ENCODE measurements at places on chromosomes 1 and 21. TPM values are rescaled to one million over a fixed set of nuclear protein-coding genes. Genes with fewer than 3 reads are reported as not detected.

DNA sequence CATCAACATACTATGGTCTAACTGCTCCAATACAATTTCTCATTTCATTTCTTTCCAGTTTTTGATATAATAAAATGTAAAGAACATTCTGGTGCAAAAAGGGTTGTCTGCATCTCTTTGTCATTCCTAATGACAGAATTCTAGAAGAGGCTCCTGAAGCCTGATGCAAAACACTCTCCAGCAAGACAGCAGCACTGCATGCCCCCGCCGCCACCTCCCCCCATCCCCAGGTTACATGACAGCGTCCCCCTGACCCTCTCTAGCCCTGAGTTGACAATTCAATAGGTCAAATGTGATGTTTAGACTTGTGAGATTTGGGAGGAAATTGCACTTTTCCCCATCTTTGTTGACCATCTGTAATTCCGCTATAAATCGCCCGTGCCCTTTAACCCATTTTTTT lies 64.6 kb upstream of the C1orf21 start:
- H3K4me1 ChIP-seq: no peaks in the 10 kb centered on the region
- H3K4me3 ChIP-seq: no peak overlapping the region
- H3K36me3 ChIP-seq: no peaks in the 10 kb centered on the region
- H3K27me3 ChIP-seq: no peaks in the 10 kb centered on the region
- no peak for DNase-seq

Gene KRTAP19-3
- not detected for total RNA-seq

Gene ADGRB2
- 3.9 TPM for total RNA-seq

GRCh38 chr1:23103001-23103889 lies 65.4 kb downstream of the LUZP1 start:
- peak overlapping the region; percentile 87 for H3K27ac ChIP-seq
- DNase-seq: peak; percentile 59
- no peaks in the 10 kb centered on the region for H3K36me3 ChIP-seq
- peaks cover 50% of the 10 kb centered on the region for H3K4me1 ChIP-seq
- H3K4me3 ChIP-seq: no peak overlapping the region

DNA sequence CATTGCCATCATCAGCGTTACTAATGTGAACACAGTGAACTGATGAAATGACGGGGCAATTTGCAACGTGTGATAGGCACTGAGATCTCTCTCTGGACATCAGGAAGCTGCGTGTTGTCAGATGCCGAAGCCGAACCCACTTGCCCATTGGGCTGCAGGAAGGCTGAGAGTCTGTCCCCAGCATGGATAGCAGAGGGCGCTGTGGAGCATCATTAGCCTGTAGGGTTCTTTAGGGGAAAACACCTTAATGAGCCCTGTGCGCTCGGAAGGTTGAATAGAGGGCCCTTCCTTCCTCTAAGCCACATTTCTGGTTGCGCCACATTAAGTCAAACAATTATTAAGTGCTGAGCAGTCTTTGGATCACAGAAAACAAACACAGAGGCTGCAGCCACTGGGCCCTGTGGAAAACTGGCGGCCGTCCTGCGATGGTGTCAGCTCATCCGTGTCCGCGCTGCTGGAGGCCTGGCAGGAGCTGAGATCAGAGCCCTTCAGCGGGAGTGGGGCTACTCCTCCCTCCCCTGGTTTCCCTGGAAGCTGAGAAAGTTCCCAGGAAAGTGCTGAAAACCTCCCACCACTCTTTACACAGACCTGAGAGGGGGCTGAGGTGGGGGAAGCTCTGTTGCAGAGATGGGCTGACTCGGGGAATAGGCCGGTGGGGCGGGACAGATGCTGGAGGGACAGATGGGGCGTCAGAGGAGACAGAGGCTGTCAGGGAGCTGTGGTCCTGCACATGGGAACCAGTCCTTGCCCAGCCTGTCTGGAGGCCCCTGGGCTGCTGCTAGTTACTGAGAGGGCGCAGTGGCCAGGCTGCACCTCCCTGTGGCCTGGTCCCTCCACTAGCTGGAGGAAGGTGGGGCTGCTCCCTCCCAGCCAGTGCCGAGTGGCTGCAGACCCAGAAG lies 12.7 kb downstream of the TFF2 start:
- DNase-seq: peak; percentile 67
- H3K4me1 ChIP-seq: no peaks in the 10 kb centered on the region
- peaks cover 34% of the 10 kb centered on the region for H3K27me3 ChIP-seq
- no peaks in the 10 kb centered on the region for H3K36me3 ChIP-seq
- H3K4me3 ChIP-seq: no peak overlapping the region

Gene UTS2
- not detected for total RNA-seq

GRCh38 chr1:3524556-3525203 lies 70.2 kb downstream of the ARHGEF16 start:
- DNase-seq: no peak
- H3K36me3 ChIP-seq: no peaks in the 10 kb centered on the region
- no peak overlapping the region for H3K4me3 ChIP-seq
- H3K4me1 ChIP-seq: peaks cover 17% of the 10 kb centered on the region
- no peak overlapping the region for H3K27ac ChIP-seq

DNA sequence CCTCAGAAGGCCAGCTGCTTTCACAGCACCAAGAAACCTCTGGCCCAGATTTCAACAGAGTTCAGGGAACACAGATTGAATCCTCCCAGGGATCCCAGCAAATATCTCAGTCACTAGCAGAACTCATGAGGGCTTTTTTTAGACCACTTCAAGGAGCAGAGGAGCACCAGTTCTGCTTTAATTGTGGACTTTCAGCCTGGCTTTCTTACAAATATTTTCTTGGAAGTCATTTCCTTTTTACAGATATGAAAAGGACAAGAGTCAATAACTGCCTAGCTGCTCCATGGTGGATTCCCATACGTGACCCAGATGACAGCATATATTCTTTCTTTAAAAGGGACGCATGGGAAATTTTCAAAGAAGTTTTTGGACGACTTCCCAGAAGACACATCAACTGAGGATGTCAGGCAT lies 6.4 kb upstream of the LRRC8B start:
- H3K27me3 ChIP-seq: no peaks in the 10 kb centered on the region
- H3K27ac ChIP-seq: no peak overlapping the region
- peak; percentile 27 for DNase-seq
- H3K36me3 ChIP-seq: no peaks in the 10 kb centered on the region

DNA sequence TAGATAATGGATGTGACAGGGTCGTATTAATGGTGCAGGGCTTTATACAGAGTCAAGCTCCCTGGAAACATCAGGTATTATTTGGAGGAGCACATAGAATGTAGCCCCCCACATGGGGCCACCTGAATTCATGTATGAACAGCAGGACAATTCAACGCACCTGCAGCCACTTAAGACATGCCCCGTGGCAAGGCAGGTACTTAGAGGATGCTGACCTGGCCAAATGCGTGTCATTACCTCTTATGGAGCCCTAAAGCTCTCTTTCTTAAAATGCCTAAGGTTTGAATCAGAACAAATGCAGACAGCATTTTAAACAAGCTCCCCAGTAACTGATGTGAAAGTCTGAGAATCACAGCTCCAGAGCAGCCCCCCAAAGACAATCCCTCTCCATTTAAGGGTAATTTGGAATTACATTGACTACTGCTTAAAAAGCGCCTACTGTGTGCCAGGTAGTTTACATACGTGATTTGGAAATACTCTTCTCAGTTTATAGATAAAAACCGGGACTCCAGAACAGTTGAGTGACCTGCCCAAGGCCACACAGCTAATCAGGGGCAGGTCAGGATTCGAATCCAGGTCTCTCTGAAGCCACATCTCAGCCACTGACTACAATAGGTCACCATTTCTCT lies 71.0 kb upstream of the KLHDC7A start:
- no peak overlapping the region for H3K4me3 ChIP-seq
- H3K36me3 ChIP-seq: no peaks in the 10 kb centered on the region
- no peak for DNase-seq
- no peaks in the 10 kb centered on the region for H3K4me1 ChIP-seq
- no peaks in the 10 kb centered on the region for H3K27me3 ChIP-seq

DNA sequence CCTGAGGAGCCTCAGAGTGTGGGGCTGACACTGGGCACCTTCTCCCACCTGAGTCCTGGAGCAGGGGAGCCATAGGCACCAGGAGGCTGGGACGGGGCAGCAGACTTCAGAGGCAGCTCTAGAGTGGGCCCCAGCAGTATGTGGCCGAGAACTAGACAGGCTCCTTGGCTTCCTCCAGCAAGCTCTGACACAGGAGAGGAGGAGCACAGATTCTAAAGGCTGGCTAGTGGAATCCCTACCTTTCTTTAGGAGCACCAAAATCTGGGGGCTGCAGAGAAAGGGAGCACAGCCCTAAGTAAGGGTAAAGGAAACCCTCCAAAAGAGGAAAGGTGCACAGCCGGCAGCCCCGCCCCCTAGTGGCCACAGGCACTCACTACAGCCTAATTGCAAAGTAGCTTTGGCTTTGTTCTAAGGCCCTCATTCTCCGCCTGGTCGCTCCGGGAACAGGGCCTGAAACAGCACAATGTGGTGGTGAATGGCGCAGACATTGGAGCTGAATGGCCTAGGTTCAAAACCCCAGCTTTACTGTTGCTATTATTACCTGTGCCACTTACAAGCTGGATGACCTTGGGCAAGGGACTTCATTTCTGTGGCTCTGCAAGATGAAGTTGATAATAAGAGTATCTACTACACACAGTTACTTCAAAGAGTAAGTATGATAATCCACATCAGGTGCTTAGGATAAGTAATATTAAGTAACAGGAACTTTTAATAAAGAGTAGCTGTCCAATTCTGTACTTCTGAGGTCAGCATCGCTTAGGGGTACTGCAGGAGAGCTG lies 8.8 kb upstream of the GUCA2A start:
- no peak overlapping the region for H3K27ac ChIP-seq
- H3K27me3 ChIP-seq: no peaks in the 10 kb centered on the region
- no peak overlapping the region for H3K4me3 ChIP-seq
- H3K4me1 ChIP-seq: peaks cover 23% of the 10 kb centered on the region
- H3K36me3 ChIP-seq: no peaks in the 10 kb centered on the region

GRCh38 chr1:77579547-77579946 lies 102.9 kb downstream of the ZZZ3 start:
- no peak overlapping the region for H3K4me3 ChIP-seq
- peaks cover 80% of the 10 kb centered on the region for H3K36me3 ChIP-seq
- H3K4me1 ChIP-seq: no peaks in the 10 kb centered on the region
- H3K27me3 ChIP-seq: no peaks in the 10 kb centered on the region

Gene UHMK1
- 60.6 TPM for total RNA-seq

DNA sequence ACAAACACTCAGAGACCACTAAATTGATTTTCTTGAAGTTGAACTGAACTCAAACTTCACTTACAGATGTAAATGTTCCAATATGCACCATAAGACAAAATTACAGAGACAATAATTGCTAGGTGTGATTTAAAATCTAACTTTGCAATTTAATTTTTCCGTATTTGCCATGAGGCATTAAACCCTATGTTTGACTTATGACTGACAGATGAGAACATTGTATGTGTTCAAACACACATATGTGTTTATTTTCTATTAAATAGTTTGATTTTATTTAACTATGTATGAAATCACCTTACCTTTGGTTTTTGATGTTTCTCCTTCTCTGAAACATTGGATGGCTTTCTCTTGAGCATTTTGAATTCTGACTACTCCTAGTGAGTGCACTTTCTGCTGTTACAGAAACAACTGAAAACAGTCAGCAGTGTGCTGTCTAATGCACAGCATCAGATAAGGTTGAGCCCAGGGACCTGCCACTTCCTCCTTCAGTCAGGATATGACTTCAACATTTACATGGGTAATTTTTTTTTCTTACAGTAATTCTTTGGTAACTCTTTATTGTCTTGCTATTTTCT lies at the start of gene SAMSN1:
Gene SAMSN1 (minus strand): TSS at position 410 of the 575 bp plus-strand sequence. CDS start 54 bp downstream, at position 356.
- no peak within 1 kb of the TSS for H3K4me3 ChIP-seq
- H3K27ac ChIP-seq: no peak within 1 kb of the TSS
- H3K4me1 ChIP-seq: no peaks in the 10 kb centered on the region

DNA sequence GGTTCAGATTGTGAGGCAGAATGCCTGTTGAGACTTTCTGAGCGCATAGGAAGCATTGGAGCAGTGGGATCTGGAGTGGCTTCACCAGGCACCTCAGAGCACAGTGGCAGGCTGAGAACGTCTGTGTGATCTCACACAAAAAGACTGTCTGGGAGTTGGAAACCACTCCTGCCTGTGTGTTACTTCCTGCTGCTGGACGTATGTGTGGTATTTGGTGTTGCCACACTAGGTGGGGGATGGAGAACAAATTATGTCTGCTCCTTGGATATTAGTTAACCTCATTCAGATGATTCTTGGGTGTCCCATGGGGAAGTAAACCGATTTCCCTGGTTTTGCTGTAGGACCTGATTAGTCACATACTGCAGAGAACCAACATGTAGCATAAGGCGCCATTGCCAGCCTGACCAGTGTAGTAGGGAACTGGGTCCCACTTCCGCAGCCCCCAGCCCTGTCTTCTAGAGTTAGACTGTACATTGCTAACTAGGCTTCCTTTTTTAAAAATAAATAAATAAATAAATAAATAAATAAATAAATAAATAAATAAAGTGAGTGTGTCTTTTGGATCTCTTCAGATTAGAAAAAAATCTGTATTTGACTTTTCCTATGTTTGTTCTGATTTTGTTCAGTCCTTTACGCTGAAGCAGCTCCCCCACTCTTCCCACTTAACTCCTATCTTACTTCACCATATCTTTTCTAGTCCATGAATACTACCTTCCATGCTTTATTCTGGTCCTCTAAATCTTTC lies 26.9 kb downstream of the UCK2 start:
- no peaks in the 10 kb centered on the region for H3K36me3 ChIP-seq
- H3K4me3 ChIP-seq: peak overlapping the region; percentile 51
- DNase-seq: peak; percentile 93
- H3K4me1 ChIP-seq: peaks cover 66% of the 10 kb centered on the region
- no peaks in the 10 kb centered on the region for H3K27me3 ChIP-seq

Gene PPFIA4
- 16.1 TPM for total RNA-seq

- H3K4me3 ChIP-seq: no peak overlapping the region
- no peaks in the 10 kb centered on the region for H3K27me3 ChIP-seq
- H3K27ac ChIP-seq: peak overlapping the region; percentile 72
- DNase-seq: peak; percentile 80
Measured at GRCh38 chr1:59292562-59292961, 4.3 kb upstream of the FGGY start.

- no peak for DNase-seq
- H3K27ac ChIP-seq: no peak overlapping the region
- no peaks in the 10 kb centered on the region for H3K36me3 ChIP-seq
Measured at GRCh38 chr1:240947438-240948224, 335.7 kb upstream of the GREM2 start.

GRCh38 chr1:155022927-155023236 lies 10.7 kb downstream of the DCST2 start:
- H3K36me3 ChIP-seq: no peaks in the 10 kb centered on the region
- no peak overlapping the region for H3K27ac ChIP-seq
- H3K27me3 ChIP-seq: no peaks in the 10 kb centered on the region

DNA sequence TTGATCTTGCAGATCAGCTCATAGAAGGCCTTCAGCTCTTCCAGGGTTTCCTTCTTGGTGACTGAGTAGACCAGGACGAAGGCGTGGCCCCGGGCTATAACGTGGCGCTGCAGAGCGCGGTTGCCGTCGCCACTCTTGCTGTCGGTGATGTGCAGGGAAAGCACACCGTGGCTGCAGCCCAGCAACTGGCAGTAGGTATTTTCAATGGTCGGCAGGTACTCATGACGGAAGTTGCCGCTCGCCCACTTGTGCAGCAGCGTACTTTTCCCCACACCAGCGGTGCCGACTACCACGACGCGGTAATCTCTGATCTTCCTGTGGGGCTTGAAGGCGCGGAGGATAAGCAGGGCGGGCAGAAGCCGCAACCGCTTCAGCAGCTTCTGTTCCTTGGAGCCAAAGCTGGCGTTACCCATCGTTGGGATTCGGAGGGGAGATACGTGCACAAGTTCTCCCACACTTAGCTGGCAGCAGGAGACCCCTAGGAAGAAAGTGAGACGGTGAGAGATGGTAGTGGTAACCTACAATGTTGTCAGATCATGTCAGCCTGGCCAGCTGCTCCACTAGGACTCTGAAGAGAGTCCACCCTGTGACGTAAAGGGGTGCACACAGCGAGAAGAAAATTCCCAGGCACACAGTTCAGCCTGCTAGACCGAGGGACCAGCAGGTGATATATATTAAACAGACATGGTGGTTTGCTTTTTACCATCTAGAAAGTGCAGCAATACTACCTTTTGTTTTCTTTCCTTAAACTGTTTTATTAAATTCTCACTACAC lies 3.4 kb downstream of the DIRAS3 start:
- H3K36me3 ChIP-seq: no peaks in the 10 kb centered on the region
- H3K27ac ChIP-seq: no peak overlapping the region
- no peaks in the 10 kb centered on the region for H3K27me3 ChIP-seq
- no peaks in the 10 kb centered on the region for H3K4me1 ChIP-seq
- no peak overlapping the region for H3K4me3 ChIP-seq
